ENCODE measurements at places on chromosomes 12 and 14.
A peak's percentile ranks its signal among the peaks of the same experiment; 100 is the strongest.

DNA sequence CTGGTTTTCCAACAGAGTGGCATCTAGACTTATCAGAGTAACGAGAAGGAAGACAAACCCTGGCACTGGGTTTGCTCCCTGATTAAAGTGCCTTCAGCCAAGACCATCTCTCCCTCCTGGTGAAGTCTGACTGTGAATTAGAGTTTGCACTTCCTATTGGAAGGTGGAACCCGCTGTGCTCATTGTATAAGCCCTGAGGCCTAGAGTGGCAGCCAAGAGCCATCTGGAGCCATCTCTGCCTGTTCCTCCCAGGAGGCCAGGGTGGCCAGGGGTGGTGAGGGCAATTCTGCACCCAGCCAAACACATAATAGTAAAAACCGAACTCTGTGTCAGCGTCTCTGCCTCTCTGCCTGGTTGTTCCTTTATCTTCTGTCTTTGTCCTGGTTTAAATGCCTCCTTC, 25.0 kb downstream of the MFAP5 start:
- DNase-seq: no peak

GRCh38 chr14:93638790-93639189, 149.5 kb downstream of the PRIMA1 start:
- DNase-seq: no peak

- DNase-seq: no peak
These were observed 60.0 kb downstream of the GALNT16 start for GRCh38 chr14:69319911-69320310.

DNA sequence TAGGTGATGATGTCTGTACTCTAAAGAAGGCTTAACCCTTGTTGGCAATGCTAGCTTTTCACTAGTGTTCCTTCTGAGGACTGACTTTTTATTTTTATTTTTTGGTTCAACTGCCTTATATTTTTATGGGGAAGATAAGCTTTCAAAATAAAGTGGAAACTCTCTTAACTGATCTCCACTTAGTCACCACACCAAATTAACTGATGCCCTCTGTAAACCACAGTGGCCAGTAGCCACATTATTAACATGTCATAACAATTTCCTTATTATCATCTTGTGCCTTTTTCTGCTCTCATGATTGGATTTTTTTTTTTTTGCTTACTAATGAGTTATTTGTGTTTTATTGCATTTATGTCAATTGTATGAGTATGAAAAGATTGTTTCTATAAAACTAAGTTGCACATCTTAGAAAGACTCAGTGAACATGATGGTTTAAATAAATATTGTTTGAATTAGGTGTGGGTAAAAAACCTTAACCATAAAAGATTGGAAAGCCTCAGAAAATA, 56.9 kb downstream of the SCFD1 start:
- peak; percentile 9 for DNase-seq

DNA sequence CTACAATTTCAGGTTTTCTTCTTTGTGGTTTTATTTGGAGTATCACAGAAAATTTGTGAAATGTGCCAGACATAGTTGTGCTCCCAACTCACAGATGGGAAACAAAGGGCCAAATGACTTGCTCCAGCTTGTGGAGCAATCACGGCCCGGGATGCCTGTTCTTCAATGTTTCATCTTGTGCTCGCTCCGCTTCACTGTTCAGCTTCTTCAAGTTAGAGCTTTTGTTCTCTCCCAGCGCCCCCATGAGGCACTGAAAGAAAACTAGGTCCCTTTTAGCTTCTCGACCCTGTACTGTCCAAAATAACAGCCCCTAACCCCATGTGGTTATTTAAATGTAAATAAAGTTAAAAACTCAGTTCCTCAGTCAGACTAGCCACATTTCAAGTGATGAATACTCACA, 187.9 kb upstream of the STXBP6 start:
- DNase-seq: no peak

DNA sequence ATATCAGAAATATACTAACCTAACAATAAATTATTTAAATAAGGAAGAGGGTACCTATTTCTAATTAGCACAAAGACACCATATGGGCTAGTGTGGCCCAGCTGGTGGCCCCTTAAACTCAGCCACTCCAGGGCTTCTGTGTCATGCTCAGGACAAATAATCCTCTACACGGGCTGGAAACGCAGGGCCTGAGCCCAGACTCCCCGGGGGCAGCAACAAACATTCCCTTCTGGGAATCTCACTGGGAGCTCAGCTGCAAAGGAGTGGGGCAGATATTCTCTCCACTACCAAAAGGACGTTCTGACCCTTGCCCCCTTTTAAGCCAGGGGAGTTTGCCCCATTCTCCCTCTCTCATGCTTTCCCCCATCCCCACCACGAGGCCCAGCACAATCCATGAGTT, 43.7 kb upstream of the ELK3 start:
- no peak for DNase-seq
